ENCODE measurements at places on chromosomes 4 and X. TPM values are rescaled to one million over a fixed set of nuclear protein-coding genes. Genes with fewer than 3 reads are reported as not detected.

The CRLF2 gene
- not detected for total RNA-seq

The MID2 gene
- total RNA-seq, result 4.1 TPM

The ABLIM2 gene
- total RNA-seq, result 0.09 TPM

The C4orf36 gene
- 2.1 TPM for total RNA-seq

The LDB2 gene
- total RNA-seq, result 191 TPM

The DOK7 gene
- total RNA-seq, result 0.09 TPM

The VCX3B gene
- not detected for total RNA-seq

The PLXNB3 gene
- total RNA-seq, result 0.95 TPM

The ZAR1 gene
- not detected for total RNA-seq
